ENCODE measurements at places on chromosomes 13 and 19.

DNA sequence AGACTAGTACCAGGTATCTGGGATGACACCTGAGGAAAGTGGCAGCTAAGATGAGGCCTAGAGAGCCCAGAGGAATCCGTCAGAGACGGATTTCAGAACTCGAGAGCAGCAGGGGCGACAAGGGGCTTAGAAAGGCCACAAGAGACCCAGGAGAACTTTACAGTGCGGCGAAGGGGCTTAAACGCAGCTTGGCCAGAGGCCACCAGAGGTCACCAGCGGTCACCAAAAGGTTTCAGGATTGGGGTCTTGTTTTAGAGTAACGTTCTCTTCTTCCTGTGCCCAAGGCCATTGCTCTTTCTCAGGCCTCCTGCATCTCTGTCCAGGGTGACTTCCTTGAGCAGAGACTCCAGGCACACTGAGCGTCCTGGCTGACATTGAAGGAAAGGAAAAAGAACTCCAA lies 2.2 kb downstream of the ZSCAN22 start:
- DNase-seq, result no peak

DNA sequence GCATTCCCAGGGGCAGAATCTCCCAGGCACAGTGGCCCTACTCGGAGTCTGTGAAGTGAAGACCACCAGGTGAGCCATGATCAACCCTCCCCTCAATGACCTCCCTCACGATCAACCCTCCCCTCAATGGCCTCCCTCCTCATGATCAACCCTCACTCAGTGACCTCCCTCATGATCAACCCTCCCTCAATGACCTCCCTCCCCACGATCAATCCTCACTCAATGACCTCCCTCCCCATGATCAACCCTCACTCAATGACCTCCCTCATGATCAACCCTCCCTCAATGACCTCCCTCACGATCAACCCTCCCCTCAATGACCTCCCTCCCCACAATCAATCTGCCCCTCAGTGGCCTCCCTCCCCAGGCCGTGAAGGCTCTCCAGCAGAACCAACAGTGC lies 32.1 kb downstream of the SBNO2 start:
- DNase-seq, result no peak

DNA sequence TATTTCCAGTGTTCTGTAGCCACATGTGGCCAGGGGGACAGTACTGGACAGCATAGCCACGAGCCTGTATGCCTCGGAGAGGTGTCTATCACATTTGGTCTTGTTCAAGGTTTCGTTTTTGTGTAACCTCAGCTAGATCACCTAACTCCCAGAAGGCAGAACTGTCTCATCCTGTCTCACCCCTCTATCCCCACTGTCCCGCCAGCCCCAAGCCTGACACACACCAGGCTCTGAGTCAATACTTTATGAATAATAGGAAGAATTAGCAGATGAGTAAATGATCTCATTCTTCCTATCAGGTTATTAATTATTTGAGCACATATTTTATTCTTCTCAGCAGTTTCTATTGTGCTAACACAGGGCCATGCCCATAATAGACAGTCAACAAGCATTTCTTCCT lies 132.2 kb downstream of the NUFIP1 start:
- DNase-seq, result no peak

- DNase-seq, result no peak
Observed at GRCh38 chr13:22161871-22162270, 491.0 kb downstream of the FGF9 start.

- DNase-seq, result no peak
Observed at GRCh38 chr19:39483141-39483540, 2.5 kb downstream of the TIMM50 start.

GRCh38 chr13:99559560-99559959 lies 58.3 kb downstream of the TM9SF2 start:
- no peak for DNase-seq

- DNase-seq, result no peak
Observed at GRCh38 chr13:37067874-37068273, 8.4 kb upstream of the SUPT20H start.

DNA sequence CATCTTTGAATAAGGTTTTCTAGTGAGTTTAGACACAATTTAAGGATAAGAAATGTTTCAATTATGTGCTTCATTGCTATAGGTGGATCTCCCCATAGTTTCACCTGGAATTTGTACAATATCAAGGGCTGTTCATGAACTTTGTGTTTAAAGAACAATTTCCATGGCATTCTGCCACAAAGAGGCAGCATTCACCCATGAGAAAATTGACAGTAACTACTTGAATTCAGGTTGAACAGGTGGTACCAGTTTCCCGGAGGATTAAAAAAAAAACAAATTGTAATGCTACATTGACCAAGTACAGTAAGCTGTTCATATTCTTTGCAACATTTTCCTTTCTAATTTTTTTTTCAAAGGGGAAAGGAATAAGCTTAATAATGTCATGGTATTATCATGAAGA lies 9.1 kb downstream of the SLITRK5 start:
- DNase-seq, result no peak

GRCh38 chr13:50156561-50157127 lies 141.4 kb downstream of the KCNRG start:
- DNase-seq, result no peak

- DNase-seq, result no peak
Observed at GRCh38 chr13:102928941-102929675, 83.3 kb downstream of the ERCC5 start.

GRCh38 chr13:20994441-20994821 lies 67.0 kb downstream of the LATS2 start:
- DNase-seq, result no peak

DNA sequence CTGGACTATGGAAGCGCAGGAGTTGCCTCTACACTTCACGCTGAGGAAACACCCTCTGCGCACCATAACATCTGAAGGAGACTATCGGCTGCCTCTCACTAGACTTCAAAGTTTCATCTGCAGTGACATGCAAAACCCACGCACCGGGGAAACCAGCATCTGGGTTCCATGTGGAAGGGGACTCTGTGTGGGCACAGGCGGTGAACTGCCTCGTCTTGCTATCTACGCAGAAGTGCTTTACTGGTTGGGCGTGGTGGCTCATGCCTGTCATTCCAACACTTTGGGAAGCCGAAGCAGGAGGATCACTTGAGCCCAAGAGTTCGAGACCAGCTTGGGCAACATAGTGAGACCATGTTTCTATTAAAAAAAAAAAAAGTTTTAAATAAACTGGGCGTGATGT lies 116.4 kb downstream of the STK24 start:
- DNase-seq, result no peak

DNA sequence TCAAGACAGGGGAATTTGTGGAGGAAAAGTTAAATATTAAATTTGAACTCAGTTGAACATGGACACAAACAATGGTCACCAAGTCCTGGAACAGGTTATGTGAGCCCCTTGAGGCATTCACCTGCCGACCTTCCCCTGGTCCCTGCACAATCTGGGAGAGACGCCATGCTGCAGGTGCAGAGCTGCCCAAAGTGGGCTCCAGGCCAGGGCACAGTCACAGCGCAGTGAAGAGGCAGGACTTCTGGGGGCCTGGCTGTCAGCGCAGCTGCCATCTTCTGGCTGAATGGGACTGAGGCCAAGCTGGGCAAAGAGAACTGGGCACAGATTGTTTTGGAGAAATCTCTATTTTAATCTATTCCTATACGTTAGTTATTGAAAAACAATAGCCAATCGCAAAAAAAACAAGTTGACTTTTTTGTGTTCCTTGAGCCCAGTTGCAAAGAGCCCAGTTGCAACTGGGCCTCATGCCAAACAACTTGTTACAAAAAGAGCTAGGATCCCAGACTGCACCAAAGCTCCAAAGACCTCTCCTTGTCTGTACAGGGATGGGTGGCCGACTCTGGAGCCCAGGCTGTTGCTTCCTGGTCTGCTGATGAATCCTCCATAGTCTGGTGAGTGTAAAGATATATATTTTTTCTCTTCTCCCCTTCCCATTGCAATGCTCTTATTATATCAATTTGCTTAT lies 1.2 kb upstream of the ZNF626 start:
- no peak for DNase-seq

GRCh38 chr19:42174958-42175734 lies 42.3 kb downstream of the DEDD2 start:
- no peak for DNase-seq

DNA sequence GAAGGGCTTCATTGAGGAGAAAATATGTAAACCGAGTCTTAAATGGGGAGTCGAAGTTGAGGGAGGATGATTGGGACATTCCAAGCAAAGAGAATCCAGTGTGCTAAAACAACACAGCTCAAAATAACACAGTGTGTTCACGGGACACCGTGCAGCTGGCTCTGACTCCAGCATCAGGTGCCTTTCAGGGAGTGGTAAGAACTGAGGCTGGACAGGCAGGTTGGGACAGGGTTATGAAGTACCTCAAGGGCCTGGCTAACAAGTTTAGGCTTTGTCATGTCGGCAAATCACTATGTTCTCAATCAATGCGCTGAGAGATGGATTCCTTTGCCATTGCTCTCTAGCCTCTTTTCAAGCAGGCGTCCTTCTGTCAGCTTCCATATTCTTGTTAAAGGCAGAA lies 27.5 kb upstream of the WDFY2 start:
- DNase-seq, result no peak

GRCh38 chr19:5050067-5050656 lies 81.2 kb downstream of the KDM4B start:
- DNase-seq, result no peak

- no peak for DNase-seq
Observed at GRCh38 chr13:50127726-50128291, 112.6 kb downstream of the KCNRG start.

DNA sequence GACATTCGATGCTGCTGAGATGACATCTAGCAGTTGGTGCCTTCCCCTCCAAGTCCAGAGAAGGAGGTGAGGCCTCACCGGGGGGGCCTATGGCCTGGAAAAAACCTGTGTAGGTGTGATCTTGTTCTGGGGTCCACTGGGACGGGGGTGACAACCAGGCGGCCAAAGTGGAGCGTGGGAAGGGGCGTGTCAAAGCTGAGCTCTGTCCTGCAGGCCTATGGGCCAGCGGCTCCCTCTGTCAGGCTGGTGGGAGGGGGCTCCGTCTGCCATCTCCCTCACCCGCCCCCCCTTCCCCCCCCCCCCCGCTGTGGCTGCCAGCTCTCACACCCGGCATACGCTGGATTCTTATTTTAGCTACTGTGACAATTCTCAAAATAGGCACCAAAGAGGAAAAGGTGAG lies 56.7 kb upstream of the UQCRFS1 start:
- no peak for DNase-seq

GRCh38 chr13:113777311-113778260 lies 18.6 kb downstream of the TMEM255B start:
- no peak for DNase-seq

- DNase-seq, result no peak
Observed at GRCh38 chr19:11175920-11176319, 20.3 kb upstream of the SPC24 start.

DNA sequence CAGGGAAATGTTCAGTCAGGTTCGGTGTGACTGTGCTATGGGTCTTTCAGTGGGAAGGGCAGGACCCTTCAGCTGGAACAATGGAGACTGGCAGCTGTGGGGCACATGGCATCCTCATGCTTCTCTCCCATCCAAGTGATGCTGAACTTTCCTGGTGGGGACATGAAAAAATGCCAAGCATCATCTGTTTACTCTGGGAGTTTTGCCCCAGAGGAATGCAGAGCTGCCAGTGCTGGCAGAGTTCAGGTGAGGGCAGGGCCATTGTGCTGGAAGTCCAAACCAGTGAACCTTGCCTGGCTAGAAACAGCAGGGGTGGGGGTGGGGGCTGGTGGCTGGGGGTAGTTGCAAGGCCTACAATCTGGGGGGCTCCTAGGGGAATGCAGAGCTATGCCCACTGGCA lies 1320.6 kb downstream of the PCDH9 start:
- no peak for DNase-seq

DNA sequence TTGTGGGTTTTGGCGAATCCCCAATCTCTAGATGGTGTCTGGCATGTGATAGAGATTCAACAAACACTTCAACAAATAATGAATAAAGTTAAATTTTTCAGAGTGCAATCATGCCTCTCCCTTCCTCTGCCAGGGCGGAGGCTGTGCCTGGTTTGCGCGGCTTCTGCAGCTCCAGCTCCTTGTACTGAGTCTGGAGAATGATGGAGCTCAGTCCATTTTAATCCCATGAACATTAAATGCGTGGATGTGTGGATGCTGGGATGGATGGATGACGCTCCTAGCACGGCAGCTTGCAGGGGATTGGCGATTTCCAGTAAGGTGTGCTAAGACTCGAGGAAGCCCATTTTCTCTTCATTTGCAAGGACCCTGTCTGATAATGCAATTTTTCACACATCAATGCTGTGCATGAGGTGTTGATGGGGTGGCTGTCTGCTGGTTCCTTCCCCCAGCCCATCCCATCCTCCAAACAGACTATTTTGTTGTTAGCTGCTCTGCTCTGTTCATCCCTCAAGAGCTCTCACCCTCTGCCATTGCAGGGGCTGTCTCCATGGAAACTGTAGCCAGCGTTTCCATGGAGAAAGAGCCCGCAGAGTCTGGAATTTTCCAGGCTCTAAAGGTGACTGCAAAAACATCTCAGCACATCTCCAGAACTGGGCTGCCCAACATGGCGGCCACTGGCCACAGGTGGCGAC lies 92.6 kb upstream of the PEG3 start:
- DNase-seq, result no peak

GRCh38 chr13:100089465-100090032 lies 656 bp downstream of the PCCA start:
- no peak for DNase-seq

DNA sequence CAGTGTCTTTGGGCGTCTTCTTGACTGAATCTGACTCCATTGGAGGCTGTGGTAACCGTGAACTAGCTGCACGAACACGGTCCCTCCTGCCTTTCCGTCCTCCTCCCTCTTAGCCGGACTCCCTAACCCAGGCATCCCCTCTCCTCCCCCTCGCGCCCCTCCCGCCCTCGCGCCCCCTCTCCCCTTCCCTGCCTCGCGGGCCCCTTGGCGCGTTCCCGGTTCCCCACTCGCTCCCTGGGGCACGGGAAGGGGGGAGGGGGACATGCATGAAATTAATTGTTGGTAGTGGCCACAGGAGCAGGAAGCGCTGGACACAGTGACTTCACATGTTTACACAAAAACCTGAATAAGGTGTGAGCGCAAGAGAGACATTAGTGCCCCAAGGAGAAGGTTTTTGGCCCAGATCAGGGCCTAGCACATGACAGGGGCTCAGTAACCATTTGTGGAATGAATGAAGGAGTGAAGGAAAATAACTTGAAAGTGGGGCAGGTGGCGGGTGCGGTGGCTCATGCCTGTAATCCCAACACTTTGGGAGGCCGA lies 279 bp downstream of the DMRTC2 start:
- DNase-seq, result no peak

- peak; percentile 65 for DNase-seq
Observed at GRCh38 chr19:38736036-38736412, 8.2 kb downstream of the CAPN12 start.

Measured in activated CD4-positive, alpha-beta memory T cell treated with anti-CD3 and anti-CD28 coated beads, Interleukin-2, amount 10 ng/mL, durations not matched to agents 7 days and 5 days (primary cell).